CD4-positive, CD25-positive, alpha-beta regulatory T cell (primary cell): ENCODE measurements at places on chromosomes 2 and 18. TPM values are rescaled to one million over a fixed set of nuclear protein-coding genes. Genes with fewer than 3 reads are reported as not detected.

Gene MLPH
- 0.47 TPM for total RNA-seq

Gene PTPRN
- total RNA-seq = not detected

Gene CNDP1
- 0.15 TPM for total RNA-seq

Gene GRP
- not detected for total RNA-seq

Gene LTBP1
- total RNA-seq = 3.7 TPM

GRCh38 chr2:191215230-191215629 is 30.0 kb upstream of the MYO1B start:
- H3K36me3 ChIP-seq = no peaks in the 10 kb centered on the region
- H3K27ac ChIP-seq = no peak overlapping the region
- no peaks in the 10 kb centered on the region for H3K4me1 ChIP-seq

DNA sequence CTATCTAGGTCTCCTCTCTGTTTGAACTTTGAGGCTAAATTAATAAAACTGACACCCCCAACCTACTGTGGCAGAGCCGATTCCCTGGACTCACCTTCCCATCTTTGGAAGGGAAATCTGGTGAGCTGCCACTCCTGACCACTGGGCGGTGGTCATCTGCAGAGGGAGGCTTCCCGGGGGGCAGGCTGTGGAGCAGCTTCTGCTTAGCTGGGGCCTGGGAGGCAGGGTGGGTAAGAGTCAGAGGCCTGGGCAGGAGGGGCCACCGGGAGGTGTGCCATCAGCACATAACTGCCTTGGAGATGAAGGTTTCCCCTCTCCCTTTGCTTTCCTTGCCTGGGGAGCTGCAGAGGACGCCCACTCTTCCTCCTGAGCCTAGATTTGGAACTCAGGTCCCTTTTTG is 2.3 kb upstream of the NPPC start:
- H3K27me3 ChIP-seq = peaks cover 2% of the 10 kb centered on the region
- no peaks in the 10 kb centered on the region for H3K36me3 ChIP-seq
- H3K4me1 ChIP-seq = peaks cover 24% of the 10 kb centered on the region
- no peak overlapping the region for H3K27ac ChIP-seq
- DNase-seq = no peak

- H3K36me3 ChIP-seq = no peaks in the 10 kb centered on the region
- H3K4me1 ChIP-seq = no peaks in the 10 kb centered on the region
- no peaks in the 10 kb centered on the region for H3K27me3 ChIP-seq
- no peak overlapping the region for H3K27ac ChIP-seq
- DNase-seq = no peak
Measured at GRCh38 chr2:45814488-45814887, 163.0 kb downstream of the PRKCE start.

GRCh38 chr2:21406911-21407310 is 283.1 kb downstream of the TDRD15 start:
- H3K4me3 ChIP-seq = no peak overlapping the region
- H3K27ac ChIP-seq = no peak overlapping the region
- H3K27me3 ChIP-seq = no peaks in the 10 kb centered on the region
- H3K36me3 ChIP-seq = no peaks in the 10 kb centered on the region
- H3K4me1 ChIP-seq = no peaks in the 10 kb centered on the region

GRCh38 chr2:199335502-199335901 is 122.2 kb downstream of the SATB2 start:
- H3K4me1 ChIP-seq = no peaks in the 10 kb centered on the region
- DNase-seq = no peak
- H3K27ac ChIP-seq = no peak overlapping the region
- H3K4me3 ChIP-seq = no peak overlapping the region
- H3K36me3 ChIP-seq = no peaks in the 10 kb centered on the region

GRCh38 chr2:178008636-178009289 is 63.8 kb downstream of the PDE11A start:
- no peak for DNase-seq
- no peaks in the 10 kb centered on the region for H3K36me3 ChIP-seq
- H3K27me3 ChIP-seq = no peaks in the 10 kb centered on the region
